ENCODE measurements at places on chromosomes 2 and 18. TPM values are rescaled to one million over a fixed set of nuclear protein-coding genes. Genes with fewer than 3 reads are reported as not detected.

DNA sequence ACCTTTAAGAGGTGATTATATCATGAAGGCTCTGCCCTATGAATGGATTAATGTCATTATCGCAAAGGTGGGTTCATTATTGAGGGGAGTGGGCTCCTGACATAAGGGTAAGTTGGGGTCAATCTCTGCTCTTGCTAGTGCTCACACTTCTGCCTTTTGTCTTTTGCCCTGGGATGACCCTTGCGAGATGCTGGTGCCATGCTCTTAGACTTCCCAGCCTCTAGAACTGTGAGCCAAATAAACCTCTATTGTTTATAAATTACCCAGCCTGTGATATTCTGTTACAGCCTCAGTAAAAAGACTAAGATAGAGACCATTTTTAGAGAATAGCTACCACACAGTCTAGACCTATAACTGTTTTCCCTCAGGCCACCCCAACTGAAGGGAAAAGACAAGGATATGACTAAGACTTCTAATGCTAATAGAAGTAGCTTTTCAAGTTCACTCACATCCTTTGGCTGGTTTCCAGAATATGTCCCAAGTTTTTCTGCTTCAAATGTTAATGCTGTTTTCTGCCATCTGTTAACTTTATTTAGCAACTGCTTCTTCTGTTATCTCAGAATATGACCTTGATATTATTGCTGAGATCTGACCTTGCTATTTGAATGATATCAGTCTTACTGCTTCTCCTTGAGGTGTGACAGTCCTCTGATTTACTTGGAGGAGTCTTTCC is 65.1 kb upstream of the STAM2 start:
- no peaks in the 10 kb centered on the region for H3K4me1 ChIP-seq
- H3K4me3 ChIP-seq = no peak overlapping the region
- H3K27ac ChIP-seq = no peak overlapping the region

- H3K4me1 ChIP-seq = peaks cover 14% of the 10 kb centered on the region
- H3K36me3 ChIP-seq = no peaks in the 10 kb centered on the region
- no peak for DNase-seq
- H3K4me3 ChIP-seq = no peak overlapping the region
- no peak overlapping the region for H3K27ac ChIP-seq
- H3K27me3 ChIP-seq = no peaks in the 10 kb centered on the region
Measured at GRCh38 chr2:129880971-129881370, 98.5 kb upstream of the RAB6C start.

Gene CELF4
- 1.8 TPM for total RNA-seq

Gene ZBTB7C
- total RNA-seq = 13.2 TPM

Gene SMYD1
- total RNA-seq = 15.2 TPM

Gene HJURP
- total RNA-seq = 0.23 TPM

GRCh38 chr2:44150473-44150872 is 18.2 kb upstream of the PPM1B start:
- H3K4me1 ChIP-seq = no peaks in the 10 kb centered on the region
- no peaks in the 10 kb centered on the region for H3K36me3 ChIP-seq
- no peaks in the 10 kb centered on the region for H3K27me3 ChIP-seq
- no peak for DNase-seq
- no peak overlapping the region for H3K4me3 ChIP-seq

Gene PLEKHA3
- total RNA-seq = 20.8 TPM

Gene KLHL41
- 1.0 TPM for total RNA-seq

GRCh38 chr18:2070631-2071030 is 500.7 kb downstream of the METTL4 start:
- no peaks in the 10 kb centered on the region for H3K36me3 ChIP-seq
- H3K27ac ChIP-seq = no peak overlapping the region
- no peak for DNase-seq
- H3K27me3 ChIP-seq = no peaks in the 10 kb centered on the region

Gene ALS2
- 14.7 TPM for total RNA-seq

Gene HAAO
- total RNA-seq = 4.7 TPM

Gene ESPNL
- total RNA-seq = not detected

DNA sequence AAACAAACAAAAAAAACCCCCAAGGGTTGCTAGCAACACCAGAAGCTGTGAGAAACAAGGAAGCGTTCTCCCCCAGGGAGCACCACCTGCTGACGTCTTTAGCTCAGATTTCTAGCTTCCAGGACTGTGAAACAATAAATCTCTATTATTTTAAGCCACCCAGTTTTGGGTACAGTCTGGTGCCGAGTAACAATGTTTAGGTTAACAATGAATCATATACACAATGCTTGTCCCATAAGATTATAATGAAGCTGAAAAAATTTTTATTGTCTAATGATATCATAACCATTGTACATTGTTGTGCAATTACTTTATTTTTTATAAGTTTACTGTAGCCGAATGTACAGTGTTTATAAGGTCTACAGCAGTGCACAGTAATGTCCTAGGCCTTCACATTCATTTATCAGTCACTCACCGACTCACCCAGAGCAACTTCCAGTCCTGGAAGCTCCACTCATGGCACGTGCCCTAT is 72.1 kb upstream of the CAB39 start:
- no peak overlapping the region for H3K27ac ChIP-seq
- H3K4me3 ChIP-seq = no peak overlapping the region
- H3K27me3 ChIP-seq = no peaks in the 10 kb centered on the region
- no peaks in the 10 kb centered on the region for H3K4me1 ChIP-seq
- no peaks in the 10 kb centered on the region for H3K36me3 ChIP-seq

- H3K36me3 ChIP-seq = no peaks in the 10 kb centered on the region
- H3K4me1 ChIP-seq = no peaks in the 10 kb centered on the region
- no peak for DNase-seq
- no peak overlapping the region for H3K27ac ChIP-seq
Measured at GRCh38 chr2:83705146-83705545, 753.9 kb downstream of the SUCLG1 start.

GRCh38 chr2:41903474-41904135 is 144.2 kb upstream of the PKDCC start:
- no peaks in the 10 kb centered on the region for H3K27me3 ChIP-seq
- H3K27ac ChIP-seq = no peak overlapping the region
- no peaks in the 10 kb centered on the region for H3K36me3 ChIP-seq
- DNase-seq = no peak
- peaks cover 5% of the 10 kb centered on the region for H3K4me1 ChIP-seq

DNA sequence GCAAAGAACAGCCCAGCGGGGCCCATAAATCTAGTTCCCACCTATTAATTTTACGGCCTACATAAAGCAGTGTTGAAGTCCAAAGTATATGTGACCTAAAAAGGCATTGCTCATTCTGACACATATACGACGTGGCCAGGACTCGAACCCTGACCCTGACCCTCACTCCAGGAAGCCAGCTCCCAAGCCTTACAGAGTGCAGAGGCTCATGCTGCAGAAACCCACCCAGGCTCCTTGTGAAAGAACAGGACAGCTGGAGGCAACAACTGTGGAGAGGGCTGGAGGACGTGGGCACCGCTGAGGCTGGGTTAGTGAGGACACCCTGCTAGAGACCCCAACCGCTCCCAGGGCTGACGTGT is 221.6 kb downstream of the CYP26B1 start:
- DNase-seq = no peak
- H3K27ac ChIP-seq = no peak overlapping the region
- no peaks in the 10 kb centered on the region for H3K36me3 ChIP-seq
- no peak overlapping the region for H3K4me3 ChIP-seq
- no peaks in the 10 kb centered on the region for H3K4me1 ChIP-seq
- H3K27me3 ChIP-seq = no peaks in the 10 kb centered on the region

GRCh38 chr2:69693775-69694450 is 48.0 kb upstream of the ANXA4 start:
- no peak for DNase-seq
- no peaks in the 10 kb centered on the region for H3K27me3 ChIP-seq
- peaks cover 23% of the 10 kb centered on the region for H3K4me1 ChIP-seq
- no peaks in the 10 kb centered on the region for H3K36me3 ChIP-seq

Gene GCG
- not detected for total RNA-seq

Gene SIX2
- total RNA-seq = 1.7 TPM

DNA sequence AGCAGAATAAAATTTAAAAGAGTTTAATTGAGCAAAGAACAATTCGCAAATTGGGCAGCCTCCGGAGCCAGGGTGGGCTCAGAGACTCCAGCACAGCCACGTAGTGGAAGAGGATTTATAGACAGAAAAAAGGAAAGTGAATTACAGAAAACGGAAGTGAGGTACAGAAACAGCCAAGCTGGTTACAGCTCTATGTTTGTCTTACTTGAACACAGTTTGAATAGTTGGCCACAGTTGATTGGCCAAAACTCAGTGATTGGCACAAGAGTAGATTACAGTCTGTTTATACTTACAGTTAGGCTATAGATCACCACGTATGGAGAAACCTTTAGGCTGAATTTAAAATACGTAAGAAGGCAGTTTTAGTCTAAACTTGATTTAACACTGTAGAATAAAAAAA is 78.8 kb upstream of the NEDD4L start:
- no peak for DNase-seq
- no peaks in the 10 kb centered on the region for H3K4me1 ChIP-seq
- H3K27ac ChIP-seq = no peak overlapping the region
- H3K36me3 ChIP-seq = no peaks in the 10 kb centered on the region
- H3K27me3 ChIP-seq = no peaks in the 10 kb centered on the region

GRCh38 chr2:173985605-173985992 is 20.4 kb upstream of the SP3 start:
- DNase-seq = no peak
- no peak overlapping the region for H3K4me3 ChIP-seq
- peak overlapping the region; percentile 25 for H3K27ac ChIP-seq
- no peaks in the 10 kb centered on the region for H3K27me3 ChIP-seq
- peaks cover 28% of the 10 kb centered on the region for H3K4me1 ChIP-seq
- H3K36me3 ChIP-seq = no peaks in the 10 kb centered on the region

Gene LYPD6B
- total RNA-seq = not detected

GRCh38 chr2:179963626-179964025 is 43.5 kb downstream of the CWC22 start:
- DNase-seq = no peak
- H3K27ac ChIP-seq = no peak overlapping the region
- no peaks in the 10 kb centered on the region for H3K4me1 ChIP-seq
- H3K27me3 ChIP-seq = no peaks in the 10 kb centered on the region

GRCh38 chr2:179579800-179580199 is 281.6 kb downstream of the ZNF385B start:
- no peaks in the 10 kb centered on the region for H3K27me3 ChIP-seq
- H3K4me3 ChIP-seq = no peak overlapping the region
- no peak for DNase-seq
- no peak overlapping the region for H3K27ac ChIP-seq
- no peaks in the 10 kb centered on the region for H3K36me3 ChIP-seq

Gene LRRTM4
- total RNA-seq = 0.17 TPM

GRCh38 chr2:160493227-160494028 is at the start of gene RBMS1:
Gene RBMS1 (minus strand): TSS chr2:160493807. CDS start chr2:160493363, 444 bp downstream.
- peaks cover 44% of the 10 kb centered on the region for H3K4me1 ChIP-seq
- H3K27ac ChIP-seq = peak within 1 kb of the TSS; percentile 97
- no peaks in the 10 kb centered on the region for H3K27me3 ChIP-seq
- H3K36me3 ChIP-seq = no peaks in the 10 kb centered on the region

DNA sequence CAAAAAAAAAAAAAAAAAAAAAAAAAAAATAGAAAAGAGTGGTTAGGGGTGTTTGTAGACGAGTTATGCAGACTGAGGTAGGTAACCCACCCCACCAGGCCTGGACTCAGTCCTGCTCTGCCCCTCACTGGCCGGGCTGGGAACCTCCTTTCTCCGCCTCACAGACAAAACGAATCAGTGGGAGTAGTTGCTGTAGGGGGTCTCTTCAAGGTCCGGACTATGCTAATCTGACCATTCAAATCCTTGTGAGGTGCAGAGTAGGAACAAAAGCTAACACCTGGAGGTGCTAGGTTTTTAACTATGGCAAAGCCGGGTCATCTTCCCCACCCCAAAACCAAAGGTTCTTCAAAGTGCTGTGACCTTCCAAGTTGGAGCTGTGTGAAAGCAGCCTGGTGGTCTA is 223.7 kb downstream of the SLC4A3 start:
- H3K27me3 ChIP-seq = peaks cover 55% of the 10 kb centered on the region
- peaks cover 13% of the 10 kb centered on the region for H3K4me1 ChIP-seq
- no peak overlapping the region for H3K27ac ChIP-seq
- H3K36me3 ChIP-seq = no peaks in the 10 kb centered on the region
- no peak for DNase-seq

GRCh38 chr2:42566025-42566424 is 2.4 kb upstream of the MTA3 start:
- no peaks in the 10 kb centered on the region for H3K27me3 ChIP-seq
- H3K27ac ChIP-seq = peak overlapping the region; percentile 92
- H3K4me1 ChIP-seq = peaks cover 36% of the 10 kb centered on the region
- H3K36me3 ChIP-seq = no peaks in the 10 kb centered on the region

DNA sequence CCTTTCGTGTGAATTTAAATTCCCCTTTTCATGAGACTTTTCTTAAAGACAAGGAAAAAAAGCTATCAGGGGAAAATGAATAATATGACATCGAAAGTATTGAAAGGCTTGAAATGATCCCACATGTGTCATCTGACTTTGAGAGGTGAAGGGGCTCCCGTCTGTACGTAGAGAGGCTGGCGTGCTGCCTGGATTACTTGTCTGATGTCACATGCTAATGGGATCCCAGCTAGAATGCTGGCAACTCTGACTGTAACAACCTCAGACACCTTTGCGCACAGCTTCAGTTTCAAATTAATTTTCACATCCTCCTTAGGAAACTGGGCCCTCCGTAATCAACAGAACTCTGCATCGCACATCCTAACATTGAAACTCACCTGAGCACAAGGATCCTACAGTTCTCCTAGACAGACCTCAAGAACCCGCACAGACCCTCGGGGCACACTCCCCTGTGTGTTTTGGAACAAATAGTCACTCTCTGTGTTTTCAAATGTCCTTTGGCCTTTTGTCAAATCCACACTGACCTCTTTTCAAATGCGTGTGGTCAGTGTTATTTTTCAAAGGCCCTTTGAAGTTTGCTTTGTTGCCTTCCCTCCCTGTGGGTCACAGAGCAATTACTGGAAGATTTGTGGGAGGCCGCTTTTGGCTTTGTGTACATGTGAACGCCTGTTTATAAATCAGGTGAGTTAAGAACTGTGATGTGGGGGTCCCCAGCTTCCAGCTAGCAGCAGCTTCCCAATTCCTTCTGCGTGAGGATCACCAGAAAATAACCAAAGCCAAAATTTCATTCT is 65.9 kb downstream of the IL1R2 start:
- H3K4me3 ChIP-seq = no peak overlapping the region
- H3K36me3 ChIP-seq = no peaks in the 10 kb centered on the region
- DNase-seq = peak; percentile 79
- peak overlapping the region; percentile 49 for H3K27ac ChIP-seq

DNA sequence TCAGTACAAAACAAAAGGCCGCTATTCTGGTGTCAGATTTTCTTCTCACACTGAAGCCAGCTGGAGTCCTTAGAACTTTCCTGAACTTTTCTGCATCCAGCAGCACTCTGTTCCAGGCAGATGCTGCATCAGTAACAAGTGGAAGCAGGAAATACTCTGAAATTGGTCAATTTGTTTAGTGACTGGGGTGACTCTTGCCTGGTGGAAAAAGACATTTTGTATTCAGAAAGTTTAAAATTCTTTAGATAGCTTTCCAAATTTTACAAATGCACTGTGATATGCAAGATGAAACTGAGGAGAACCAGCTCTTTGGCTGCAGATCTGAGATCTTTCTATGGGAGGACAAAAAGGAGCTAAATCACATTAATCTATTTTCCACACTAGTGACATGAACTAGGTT is 385.7 kb downstream of the NRXN1 start:
- H3K27ac ChIP-seq = no peak overlapping the region
- H3K27me3 ChIP-seq = no peaks in the 10 kb centered on the region
- no peaks in the 10 kb centered on the region for H3K4me1 ChIP-seq
- H3K36me3 ChIP-seq = no peaks in the 10 kb centered on the region

- no peaks in the 10 kb centered on the region for H3K36me3 ChIP-seq
- no peaks in the 10 kb centered on the region for H3K4me1 ChIP-seq
- DNase-seq = no peak
- no peak overlapping the region for H3K27ac ChIP-seq
- H3K4me3 ChIP-seq = no peak overlapping the region
Measured at GRCh38 chr2:18154259-18154658, 275.8 kb downstream of the KCNS3 start.

All from esophagus muscularis mucosa (tissue), 4 donors.